ENCODE measurements at places on chromosomes 3 and 15. TPM values are rescaled to one million over a fixed set of nuclear protein-coding genes. Genes with fewer than 3 reads are reported as not detected.

EFHB gene
- under 0.01 TPM for total RNA-seq

ALG1L2 gene
- 0.85 TPM for total RNA-seq

MASP1 gene
- 6.2 TPM for total RNA-seq

FGF12 gene
- total RNA-seq = not detected

CHRNA5 gene
- total RNA-seq = 0.56 TPM

PRICKLE2 gene
- 27.3 TPM for total RNA-seq

NPHP3 gene
- total RNA-seq = 26.6 TPM

NMD3 gene
- total RNA-seq = 155 TPM

DPPA2 gene
- total RNA-seq = not detected

CSTA gene
- total RNA-seq = 0.58 TPM

CFAP161 gene
- total RNA-seq = not detected

ST8SIA2 gene
- under 0.01 TPM for total RNA-seq

FRMD4B gene
- 0.85 TPM for total RNA-seq

EHD4 gene
- total RNA-seq = 22.8 TPM

RASGRP1 gene
- 6.2 TPM for total RNA-seq

All from regular cardiac myocyte (primary cell).